ENCODE measurements at places on chromosomes 3 and 15.

GRCh38 chr3:18840535-18841137, 307.7 kb upstream of the KCNH8 start:
- DNase-seq = no peak

GRCh38 chr3:172087198-172087597, 47.8 kb downstream of the FNDC3B start:
- DNase-seq = no peak

DNA sequence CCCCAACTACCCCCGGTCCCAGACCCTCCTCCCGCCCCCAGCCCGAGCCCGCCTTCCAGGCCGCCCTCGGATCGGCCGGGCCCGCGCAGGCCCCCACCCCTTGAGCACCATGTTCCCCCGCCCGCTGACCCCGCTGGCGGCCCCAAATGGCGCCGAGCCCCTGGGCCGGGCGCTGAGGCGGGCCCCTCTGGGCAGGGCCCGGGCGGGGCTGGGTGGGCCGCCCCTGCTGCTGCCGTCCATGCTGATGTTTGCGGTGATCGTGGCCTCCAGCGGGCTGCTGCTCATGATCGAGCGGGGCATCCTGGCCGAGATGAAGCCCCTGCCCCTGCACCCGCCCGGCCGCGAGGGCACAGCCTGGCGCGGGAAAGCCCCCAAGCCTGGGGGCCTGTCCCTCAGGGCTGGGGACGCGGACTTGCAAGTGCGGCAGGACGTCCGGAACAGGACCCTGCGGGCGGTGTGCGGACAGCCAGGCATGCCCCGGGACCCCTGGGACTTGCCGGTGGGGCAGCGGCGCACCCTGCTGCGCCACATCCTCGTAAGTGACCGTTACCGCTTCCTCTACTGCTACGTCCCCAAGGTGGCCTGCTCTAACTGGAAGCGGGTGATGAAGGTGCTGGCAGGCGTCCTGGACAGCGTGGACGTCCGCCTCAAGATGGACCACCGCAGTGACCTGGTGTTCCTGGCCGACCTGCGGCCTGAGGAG, 472 bp downstream of the CHST14 start:
- no peak for DNase-seq

DNA sequence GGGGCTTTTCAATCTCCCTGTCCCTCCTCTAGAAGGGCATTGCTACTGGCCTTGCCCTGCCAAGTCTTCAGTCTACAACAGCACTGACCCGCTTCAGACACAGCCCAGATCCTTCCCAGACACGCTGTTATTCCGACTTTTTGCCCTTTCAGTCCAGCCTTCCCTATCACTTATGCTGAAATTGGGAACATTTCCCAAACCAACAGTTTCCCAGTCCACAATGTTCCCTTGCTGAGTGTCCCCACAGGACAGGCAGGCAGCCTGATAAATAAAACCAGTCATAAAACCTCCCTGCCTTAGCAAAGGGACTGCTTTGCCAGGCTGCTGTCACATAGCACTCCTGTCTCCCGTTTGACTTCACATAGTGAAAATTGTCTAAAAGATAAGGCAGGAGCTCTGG, 43.5 kb downstream of the GOLGA6L2 start:
- DNase-seq = no peak

DNA sequence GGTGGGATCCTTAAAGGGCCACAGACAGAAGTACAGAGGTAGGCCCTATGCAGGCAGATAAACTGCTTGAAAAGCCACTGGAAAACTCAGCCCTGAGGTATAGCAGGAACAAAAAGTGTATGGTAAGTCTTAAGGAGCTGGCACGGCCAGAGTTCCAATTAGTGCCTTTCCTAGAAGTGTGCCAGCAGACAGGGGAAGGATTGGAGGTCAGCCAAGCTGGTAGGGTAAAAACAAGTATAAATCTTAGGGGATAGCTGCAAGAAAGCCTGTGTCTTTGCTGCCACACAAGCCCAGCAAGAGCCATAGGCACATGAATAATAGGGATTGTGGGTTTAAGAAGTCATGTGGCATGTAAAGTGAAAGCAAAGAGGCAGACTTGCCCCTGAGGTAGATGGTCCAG, 582.5 kb downstream of the PLOD2 start:
- DNase-seq = no peak

- DNase-seq = no peak
These were observed 209.2 kb upstream of the NR2F2 start for GRCh38 chr15:96121086-96121920.

GRCh38 chr3:35965908-35966307, 326.6 kb downstream of the ARPP21 start:
- no peak for DNase-seq

GRCh38 chr15:52082197-52083036, 30.2 kb downstream of the BCL2L10 start:
- DNase-seq = no peak

DNA sequence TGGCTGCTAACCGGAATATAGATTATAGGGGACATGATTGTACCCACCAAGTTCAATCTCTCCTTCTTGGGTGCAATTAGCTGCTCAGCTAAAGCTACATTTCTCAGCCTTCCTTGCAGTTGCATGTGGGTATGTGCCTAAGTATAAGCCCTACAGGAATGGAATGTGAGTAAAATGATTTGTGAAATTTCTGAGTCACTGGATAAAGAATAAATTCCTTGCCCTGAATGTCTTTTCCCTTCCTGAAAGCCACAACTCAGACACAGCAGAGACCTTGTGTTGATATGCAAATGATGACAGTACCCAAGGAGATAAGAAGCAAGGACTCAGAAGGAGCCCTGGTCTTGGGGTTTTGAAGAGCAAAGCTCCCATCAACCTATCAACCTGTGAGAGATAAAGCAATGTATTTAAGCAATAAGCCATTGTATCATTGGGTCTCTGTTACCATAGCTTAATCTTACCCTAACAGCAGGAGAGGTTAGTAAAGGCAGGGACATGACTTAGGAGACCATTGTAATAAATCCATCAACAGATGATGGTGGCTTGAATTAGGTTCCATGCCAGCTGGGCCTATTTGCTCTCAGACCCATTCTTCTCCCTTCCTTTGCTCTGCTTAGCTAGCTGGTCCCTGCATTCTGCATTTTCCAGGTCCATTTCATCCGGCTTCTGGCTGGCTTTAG, 25.6 kb upstream of the ZNF280D start:
- no peak for DNase-seq

- DNase-seq = peak; percentile 12
These were observed 33.3 kb upstream of the VPS33B start for GRCh38 chr15:91055548-91056331.

GRCh38 chr15:87121336-87121735, 1041.7 kb downstream of the AGBL1 start:
- DNase-seq = no peak

GRCh38 chr3:37861620-37862041, at the start of gene CTDSPL:
Gene CTDSPL, plus strand, starts transcription at chr3:37861880. Its CDS starts 320 bp downstream, at chr3:37862200.
- peak; percentile 28 for DNase-seq

DNA sequence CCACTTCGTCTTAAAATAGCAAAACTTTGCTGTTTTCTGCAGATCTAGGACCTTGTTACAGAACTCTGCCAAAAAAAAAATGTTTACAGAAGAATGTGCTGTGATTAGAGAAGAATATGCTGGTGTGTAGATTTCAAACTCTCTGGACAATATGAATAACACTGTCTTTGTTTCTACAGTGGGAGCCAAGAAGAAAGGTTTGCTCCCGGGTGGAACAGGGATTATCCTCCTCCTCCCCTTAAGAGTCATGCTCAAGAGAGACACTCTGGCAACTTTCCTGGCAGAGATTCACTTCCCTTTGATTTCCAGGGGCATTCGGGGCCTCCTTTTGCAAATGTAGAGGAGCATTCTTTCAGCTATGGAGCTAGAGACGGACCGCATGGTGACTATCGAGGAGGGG, 27.3 kb downstream of the RBM6 start:
- DNase-seq = no peak

GRCh38 chr15:37425541-37425940, 325.2 kb upstream of the MEIS2 start:
- DNase-seq = no peak

- DNase-seq = no peak
These were observed 34.2 kb upstream of the MTMR14 start for GRCh38 chr3:9615003-9615628.

DNA sequence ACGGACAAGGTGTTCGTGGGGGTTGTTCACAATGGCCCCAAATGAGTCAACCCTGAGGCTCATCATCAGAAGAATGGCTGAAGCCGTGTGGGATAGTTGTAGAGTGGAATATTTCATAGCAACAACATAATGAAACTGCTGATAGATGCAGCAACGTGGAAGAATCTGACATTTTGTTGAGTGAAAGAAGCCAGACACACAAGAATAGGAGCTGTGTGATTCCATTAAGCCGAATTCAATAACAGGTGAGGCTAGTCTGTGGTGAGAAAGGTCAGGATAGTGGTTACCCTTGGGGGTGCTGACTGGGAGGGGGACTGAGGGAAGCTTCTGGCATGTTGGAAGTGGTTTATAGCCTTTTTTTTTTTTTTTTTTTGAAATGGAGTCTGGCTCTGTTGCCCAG, 144.0 kb downstream of the SMAD6 start:
- DNase-seq = no peak
